Heart left ventricle (tissue), 16 donors: ENCODE measurements at places on chromosomes 1 and 21. TPM values are rescaled to one million over a fixed set of nuclear protein-coding genes. Genes with fewer than 3 reads are reported as not detected.
A peak's percentile ranks its signal among the peaks of the same experiment; 100 is the strongest.

DNA sequence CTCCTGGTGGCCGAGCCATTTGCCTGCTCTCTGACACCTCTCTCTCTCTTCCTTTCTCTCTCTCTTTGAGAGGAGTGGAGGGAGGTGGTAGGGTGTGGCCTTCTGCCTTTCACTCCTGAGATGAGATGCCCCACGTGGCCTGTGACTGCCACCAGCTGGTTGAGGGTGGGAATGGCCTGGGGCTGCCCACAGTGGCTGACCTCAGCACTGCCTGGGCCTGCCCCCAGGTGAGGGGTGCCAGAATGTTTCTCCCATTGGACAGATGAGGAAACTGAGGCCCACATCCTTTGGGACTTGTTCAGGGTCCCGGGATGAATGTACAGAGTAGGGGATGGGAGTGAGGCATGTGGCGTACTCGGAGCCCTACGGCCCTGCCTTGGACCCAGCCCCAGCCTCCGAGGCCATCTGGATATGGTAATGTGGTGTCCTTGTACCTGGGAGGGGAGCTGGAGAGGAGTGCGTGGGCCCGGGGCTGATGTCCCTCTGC is 12.7 kb upstream of the C1orf167 start:
- no peak for DNase-seq

DNA sequence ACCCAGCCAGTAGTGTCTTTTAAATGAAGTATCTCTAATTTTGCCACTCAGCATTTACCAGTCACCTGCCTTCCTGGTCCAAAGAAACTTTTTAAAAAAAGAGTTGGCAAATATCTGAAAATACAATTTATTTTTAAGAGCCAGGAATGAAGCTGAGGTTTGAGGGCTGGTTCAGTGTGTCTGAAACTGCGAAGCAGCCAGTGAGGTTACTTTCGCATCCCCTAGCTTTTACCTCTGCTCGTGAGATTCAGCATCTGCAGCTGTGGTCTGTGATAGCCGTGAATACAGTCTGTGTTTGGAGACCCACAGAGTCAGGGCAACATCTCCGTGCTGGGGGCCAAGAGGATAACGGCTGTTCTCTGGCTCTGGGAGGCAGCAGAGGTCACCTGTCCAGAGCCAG is 21.3 kb upstream of the KCNAB2 start:
- DNase-seq = no peak

GRCh38 chr21:35162831-35163230 is 113.7 kb upstream of the RUNX1 start:
- no peak for DNase-seq

- no peak for DNase-seq
These were observed 683 bp upstream of the EFNA4 start for GRCh38 chr1:155062702-155063411.

DNA sequence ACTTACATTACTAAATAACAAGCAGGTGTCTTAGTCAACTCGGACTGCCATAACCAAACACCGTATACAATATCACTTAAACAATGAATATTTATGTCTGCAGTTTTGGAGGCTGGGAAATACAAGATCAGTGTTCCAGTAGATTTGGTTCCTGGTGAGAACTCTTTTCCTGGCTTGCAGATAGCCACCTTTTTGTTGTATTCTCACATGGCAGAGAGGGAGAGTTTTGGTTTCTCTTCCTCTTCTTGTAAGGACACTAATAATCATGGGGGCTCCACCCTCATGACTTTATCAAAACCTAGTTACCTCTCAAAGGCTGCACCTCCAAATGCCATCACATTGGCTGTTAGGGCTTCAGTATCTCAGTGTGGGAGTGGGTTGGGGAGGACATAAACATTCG is 82.9 kb upstream of the CACYBP start:
- DNase-seq = no peak

DNA sequence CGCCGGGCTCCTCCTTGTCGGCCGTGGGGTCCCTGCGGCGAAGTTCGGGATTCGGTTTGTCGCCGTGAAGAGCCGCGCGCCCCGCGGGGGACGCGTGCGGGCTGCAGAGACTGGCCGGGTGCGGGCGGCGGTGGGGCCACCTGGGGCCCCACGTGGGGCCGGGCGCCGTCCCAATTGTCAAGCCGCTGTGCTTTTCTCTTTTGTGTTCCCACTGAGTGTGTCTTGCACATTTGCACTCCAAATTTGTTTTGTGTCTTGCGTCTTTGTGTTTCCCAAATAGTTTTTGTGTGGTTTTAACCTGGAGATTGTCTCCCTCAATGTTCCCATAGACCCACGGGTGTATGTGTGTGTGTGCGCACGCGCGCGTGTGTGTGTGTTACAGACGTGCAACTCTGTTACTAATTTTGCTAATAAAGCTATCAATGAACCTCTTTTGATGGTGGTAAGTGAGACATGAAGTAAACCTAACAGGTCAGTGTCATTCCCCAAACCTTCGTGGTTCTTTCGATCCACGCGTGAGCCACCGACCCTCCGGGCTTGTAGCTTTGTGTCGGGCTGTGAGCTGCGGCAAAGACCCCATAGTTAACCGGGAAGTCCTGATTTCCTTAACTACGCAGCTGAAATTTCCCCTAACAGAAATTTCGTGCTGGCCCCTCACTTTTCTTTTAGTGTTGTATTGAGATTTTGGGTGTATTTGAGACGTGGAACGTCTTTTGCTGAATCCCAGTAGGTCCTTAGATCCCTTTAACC is 708 bp downstream of the PRDM2 start:
- peak; percentile 55 for DNase-seq

- no peak for DNase-seq
These were observed 162.4 kb upstream of the POU3F1 start for GRCh38 chr1:38208716-38209632.

DNA sequence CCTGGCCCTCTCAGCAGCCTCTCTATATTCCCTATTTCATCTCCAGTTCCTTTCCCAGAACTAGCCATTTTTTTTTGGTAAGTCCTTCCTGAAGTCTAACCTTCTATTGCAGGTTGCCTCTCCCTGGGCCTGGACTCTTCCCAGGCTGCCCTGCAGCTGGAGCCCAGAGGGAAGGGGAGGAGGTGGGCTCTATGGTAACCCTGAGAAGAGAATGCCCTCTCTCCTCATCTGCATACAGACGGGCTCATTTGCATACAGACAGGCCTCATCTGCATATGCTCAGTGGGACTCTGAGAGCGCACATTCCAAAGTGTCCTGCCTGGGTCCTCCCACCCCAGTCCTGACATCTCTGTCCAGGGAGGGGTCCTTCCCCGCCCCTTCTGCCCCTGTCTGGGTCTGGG is 32.7 kb downstream of the RHBG start:
- no peak for DNase-seq

DNA sequence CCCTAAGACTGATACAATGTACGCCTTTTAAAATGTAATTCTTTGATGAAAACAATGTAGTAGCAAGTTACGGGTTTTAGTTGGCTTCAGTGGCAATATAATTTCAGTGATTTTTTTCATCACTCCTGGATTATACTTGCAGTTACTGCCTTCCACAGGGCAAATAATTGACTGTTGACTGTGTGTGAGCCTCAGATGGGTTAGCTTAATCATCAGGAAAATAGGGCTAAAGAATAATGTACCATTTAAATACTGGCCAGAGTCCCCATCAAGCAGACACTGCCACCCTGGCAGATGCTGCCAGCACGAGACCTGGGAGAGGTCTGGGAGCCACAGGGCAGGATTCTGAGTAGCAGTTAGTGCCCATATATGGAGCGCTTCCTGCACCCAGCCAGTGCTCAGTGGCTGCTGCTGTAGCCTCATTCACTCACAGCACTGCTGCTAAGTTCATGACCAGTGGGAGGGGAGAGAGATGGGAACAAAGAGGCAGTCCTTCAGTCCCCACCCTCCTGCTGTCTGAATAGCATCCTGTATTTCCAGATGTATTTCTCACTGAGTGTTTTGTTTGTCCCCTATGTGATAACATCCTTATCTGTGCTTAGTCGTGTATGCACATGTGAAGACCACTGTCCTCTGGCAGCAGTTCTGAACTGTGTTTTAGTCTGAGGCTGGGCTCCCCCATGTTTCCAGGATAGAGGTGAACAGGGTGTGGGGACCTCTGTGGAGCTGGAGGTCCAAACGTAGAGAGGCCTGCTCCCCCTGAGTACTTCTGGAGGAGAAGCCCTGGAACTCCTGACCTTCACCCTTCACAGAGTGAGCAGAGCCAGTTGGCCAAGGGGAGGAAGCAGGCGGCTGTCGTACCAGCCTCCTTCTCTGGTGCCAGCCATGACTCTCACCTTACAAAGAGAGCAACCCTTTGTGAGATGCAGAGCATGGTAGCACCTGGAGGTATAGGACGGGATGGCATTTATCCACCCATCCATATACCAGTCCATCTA is 80.4 kb downstream of the ADARB1 start:
- DNase-seq = peak; percentile 47

DNA sequence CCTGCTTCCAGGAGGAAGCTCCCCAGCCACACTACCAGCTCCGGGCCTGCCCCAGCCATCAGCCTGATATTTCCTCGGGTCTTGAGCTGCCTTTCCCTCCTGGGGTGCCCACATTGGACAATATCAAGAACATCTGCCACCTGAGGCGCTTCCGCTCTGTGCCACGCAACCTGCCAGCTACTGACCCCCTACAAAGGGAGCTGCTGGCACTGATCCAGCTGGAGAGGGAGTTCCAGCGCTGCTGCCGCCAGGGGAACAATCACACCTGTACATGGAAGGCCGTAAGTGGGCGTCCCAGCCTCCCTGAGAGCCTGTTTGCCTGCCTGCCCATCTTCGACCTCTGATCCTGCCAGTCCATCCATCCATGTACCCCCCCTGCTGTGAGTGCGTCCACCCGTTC is 3.6 kb downstream of the ECM1 start:
- no peak for DNase-seq

GRCh38 chr1:74571493-74571800 is 59.0 kb upstream of the LRRC53 start:
- no peak for DNase-seq

- DNase-seq = no peak
These were observed 10.7 kb upstream of the ZP4 start for GRCh38 chr1:237901299-237901934.

GRCh38 chr1:153203130-153203529 is at the start of gene LELP1:
TSS of gene LELP1 (plus strand) at chr1:153203430. CDS start at chr1:153204708, 1,278 bp downstream.
- DNase-seq = no peak

DNA sequence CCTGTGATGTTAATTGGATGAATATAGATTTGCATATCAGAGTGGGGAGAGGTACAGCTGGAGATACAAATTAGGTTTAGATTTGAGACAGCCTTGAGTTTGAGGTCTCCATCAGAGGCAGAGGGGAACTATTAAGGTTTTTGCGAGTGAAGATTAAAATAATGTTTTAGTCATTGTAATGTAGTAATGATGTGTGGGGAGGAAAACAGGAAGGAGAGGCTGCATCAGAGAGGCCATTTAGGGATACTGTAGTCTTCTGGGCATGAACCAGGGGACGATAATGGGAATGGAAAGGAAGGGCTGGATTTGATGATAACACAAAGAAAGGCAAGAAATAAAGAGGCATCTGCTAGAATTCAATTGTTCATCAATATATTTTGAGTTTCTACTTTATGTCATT is 9.5 kb downstream of the CD84 start:
- no peak for DNase-seq

- no peak for DNase-seq
These were observed 8.6 kb upstream of the ACTN2 start for GRCh38 chr1:236677641-236678235.

DNA sequence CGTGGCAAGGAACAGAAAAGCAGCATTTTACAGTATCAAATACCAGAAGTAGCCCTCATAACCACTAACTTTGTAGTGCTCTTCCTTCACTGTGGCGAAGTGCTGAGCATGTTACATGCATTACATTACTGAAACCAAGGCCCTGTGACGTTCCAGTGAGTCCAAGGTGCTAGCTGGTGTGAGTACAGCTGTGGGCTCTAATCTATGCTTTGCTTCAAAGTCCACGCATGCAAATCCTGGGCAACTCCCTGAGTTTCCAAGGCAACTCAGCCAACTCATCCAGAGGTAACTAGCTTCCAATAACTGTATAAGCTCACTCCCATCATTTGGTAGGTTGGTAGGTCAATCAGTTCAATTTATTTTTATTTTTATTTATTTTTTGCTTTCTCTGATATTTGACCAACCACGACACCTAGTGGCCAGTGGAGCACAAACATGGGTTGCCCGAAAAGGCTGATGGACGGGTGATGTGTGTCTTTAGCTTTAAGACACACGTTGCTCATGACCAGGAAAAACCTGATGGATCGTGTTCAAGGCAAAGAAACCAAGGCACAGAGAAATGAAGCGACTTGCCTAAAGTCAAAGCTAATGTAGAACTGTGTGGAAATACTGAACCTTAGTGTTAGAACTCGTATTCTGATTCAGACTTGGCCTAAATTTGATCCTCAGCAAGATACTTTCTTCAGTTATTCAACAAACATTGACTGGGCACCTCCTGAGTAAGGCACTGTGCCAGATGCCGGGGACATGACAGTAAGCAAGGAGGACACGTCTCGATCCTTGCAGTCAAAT is 73.0 kb downstream of the GNG12 start:
- DNase-seq = peak; percentile 38

GRCh38 chr1:97869441-97869840 is 51.4 kb downstream of the DPYD start:
- no peak for DNase-seq

- no peak for DNase-seq
These were observed 5.2 kb downstream of the SLC66A1 start for GRCh38 chr1:19317126-19317910.

GRCh38 chr1:24003331-24003972 is 23.3 kb upstream of the SRSF10 start:
- no peak for DNase-seq

DNA sequence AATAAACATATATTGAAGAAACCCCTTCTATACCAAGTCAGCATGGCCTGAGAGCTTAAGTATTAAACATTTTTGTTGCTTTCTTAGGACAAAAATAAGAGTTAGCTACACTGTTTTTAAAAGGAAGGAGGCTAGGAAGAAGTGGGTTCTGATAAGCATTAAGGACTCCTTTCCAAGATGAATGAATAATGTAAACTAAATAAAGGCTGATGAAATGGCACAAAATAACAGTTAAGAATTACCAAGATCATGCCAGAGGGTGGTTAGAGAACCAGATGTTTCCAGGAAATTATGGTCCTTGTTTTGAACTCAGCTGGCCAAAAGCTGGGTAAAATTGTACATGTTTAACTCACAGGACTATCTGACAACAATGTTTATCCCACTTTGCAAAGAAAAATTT is 114.1 kb upstream of the ETS2 start:
- DNase-seq = no peak

Gene MINDY1
- polyA plus RNA-seq = 18.5 TPM

Gene LYPD8
- polyA plus RNA-seq = not detected

Gene EBNA1BP2
- polyA plus RNA-seq = 32.9 TPM

Gene ACOT11
- 40.8 TPM for polyA plus RNA-seq

Gene CCDC190
- 0.11 TPM for polyA plus RNA-seq

Gene HMGN1
- 39.0 TPM for polyA plus RNA-seq

Gene WNT2B
- polyA plus RNA-seq = 1.6 TPM

Gene S100A1
- 3,565 TPM for polyA plus RNA-seq

Gene MAP3K6
- 48.6 TPM for polyA plus RNA-seq

Gene ERICH3
- 0.08 TPM for polyA plus RNA-seq

Gene MIER1
- polyA plus RNA-seq = 7.3 TPM

Gene CD34
- polyA plus RNA-seq = 37.4 TPM

Gene PTPN7
- 0.36 TPM for polyA plus RNA-seq
